HS-27A (cell line): ENCODE measurements at places on chromosomes 5 and 9.
A peak's percentile ranks its signal among the peaks of the same experiment; 100 is the strongest.

DNA sequence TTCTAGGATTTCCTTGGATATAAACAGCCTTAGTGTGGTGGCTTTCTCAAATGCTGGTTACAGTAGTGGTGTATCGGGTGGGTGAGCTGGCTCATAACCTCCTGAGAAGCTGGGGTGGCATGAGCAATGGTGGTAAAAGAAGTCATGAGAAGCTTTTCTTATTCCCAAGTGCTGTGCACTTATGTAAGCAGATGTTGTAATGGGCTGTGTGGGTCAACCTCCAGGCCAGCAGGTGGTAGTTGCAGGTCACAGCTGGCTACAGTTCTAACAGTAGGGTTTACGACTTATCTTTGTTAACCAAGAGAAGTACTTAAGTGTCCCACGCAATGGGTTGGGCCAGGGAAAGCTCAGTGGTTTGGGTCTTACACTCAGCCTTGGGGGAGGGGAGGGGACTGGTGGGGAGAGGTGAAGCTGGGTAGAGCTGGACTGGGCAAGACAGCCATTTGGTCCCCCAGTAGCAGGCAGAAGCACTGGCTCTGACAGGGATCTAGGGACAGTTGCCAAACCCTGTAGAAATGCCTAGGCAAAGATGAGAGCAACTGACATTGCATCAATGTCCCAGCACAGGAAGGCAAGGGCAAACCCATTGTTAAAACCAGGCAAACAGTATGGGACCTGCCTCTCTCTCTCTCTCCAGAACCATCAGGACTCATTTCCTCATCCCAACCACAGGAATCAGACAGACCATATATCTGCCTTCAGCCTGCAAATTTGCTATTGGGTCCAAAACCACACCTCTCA, 76.8 kb downstream of the RNF130 start:
- DNase-seq = no peak

DNA sequence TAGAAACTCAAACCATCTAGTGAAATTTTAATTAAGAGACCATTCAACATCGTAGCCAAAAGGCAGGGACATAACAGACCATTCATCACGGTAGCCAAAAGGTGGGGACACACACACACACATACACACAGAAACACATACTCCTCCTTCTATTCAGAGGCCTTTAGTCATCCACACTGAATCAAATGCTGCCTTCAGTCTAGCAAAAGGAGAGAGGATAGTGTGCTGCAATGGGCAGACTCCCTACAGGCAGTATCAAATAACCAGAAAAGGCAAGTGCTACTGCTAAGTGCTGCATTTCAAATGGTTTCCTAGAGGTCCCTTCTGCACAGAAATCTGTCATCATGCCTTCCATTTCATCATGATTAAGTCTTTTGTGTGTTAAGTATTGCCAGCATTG, 303.9 kb downstream of the TRIM32 start:
- DNase-seq = no peak

- DNase-seq = no peak
Observed at GRCh38 chr9:98836206-98836605, 28.7 kb downstream of the GALNT12 start.

GRCh38 chr9:99270491-99270890, 48.4 kb downstream of the SEC61B start:
- DNase-seq = no peak

GRCh38 chr9:112434487-112434886, 52.1 kb upstream of the KIAA1958 start:
- DNase-seq = no peak

- DNase-seq = no peak
Observed at GRCh38 chr9:9387511-9388115, 1225.2 kb downstream of the PTPRD start.

- no peak for DNase-seq
Observed at GRCh38 chr9:35431467-35431866, 58.4 kb upstream of the RUSC2 start.

DNA sequence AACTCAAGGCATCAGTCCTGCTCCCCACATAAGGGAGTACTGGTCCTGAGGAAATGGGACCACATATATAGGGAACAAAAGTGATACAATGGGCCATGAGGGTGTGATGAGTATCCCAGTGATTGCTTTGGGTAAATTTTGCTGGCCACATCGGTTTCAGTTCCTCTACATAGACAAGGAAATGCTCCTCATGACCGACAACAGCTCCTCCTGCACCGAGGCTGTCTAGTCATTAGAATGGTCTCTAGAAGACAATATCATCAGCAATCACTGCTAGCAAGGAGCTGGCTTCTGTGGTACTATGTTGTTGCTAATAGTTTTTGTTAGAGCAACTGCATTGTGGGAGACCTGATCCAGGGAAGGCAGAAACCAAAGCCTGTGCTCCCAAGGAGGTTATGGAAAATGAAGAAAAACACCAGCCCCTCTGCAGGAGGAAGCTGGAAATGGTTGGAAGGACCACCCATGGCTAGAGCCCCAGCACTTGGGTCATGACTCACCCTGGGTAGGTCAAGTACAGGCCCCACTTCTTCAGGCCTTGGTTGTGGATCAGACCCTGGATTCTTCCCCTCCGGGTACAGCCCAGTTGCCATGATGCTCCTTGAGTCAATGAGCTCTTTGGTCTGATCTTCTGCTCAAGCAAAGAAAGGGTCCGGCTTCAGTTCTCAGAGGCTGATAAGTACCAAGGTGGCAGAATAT, 3.4 kb upstream of the CTSL start:
- DNase-seq = no peak

DNA sequence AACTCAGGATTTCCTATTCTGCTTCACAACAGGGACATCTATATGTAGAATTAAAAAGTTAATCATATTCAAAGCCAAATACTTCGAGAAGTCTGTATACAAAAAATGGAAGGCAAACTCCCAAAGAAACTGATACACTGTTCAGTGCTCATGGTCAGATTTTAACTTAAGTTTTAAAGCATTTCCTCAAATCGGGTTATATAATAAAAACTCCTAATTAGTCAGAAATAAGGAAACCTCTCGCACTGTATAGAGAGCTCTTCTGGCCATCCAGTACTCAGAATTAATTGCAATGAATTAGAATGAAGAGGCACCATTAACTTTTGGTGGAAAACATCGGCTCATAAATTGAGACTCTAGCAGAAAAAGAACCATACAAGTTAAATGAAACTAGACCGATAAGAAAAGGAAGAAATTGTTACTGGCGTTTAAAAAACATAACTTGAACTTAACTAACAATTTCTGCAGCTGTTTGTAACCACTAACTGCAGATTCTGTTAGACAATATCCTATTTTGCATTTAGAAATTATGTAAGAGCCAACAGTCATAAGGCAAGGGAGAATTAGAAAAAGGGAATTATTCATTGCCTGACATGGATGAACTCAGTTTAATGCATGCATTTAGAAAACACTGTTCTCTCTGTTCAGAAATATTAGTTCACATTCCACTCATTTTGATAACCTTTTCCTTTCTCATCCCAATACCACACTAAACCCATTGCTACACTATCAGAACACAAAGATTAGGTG, 96.6 kb downstream of the FNBP1 start:
- no peak for DNase-seq

DNA sequence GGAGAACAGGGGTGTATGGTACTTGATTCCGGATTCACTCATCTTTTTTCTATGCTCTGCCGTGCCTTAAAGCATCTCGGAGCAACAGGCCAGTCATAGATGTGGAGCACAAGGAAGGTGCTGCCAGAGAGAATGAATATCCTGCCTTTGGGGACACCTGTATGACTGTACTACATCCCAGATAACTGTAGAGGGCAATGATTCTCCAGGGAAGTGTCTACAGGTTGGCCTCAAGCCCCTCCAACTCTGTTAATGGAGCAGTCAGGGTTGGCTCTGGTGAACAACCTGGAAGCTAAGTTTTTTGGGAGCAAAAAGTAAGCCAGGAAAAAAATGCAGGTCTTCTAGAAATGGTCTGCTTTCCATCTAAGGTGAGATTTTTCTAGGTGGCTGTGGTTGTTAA, 71.0 kb downstream of the NREP start:
- no peak for DNase-seq

GRCh38 chr5:4309026-4309425, 713.4 kb downstream of the IRX1 start:
- DNase-seq = no peak

DNA sequence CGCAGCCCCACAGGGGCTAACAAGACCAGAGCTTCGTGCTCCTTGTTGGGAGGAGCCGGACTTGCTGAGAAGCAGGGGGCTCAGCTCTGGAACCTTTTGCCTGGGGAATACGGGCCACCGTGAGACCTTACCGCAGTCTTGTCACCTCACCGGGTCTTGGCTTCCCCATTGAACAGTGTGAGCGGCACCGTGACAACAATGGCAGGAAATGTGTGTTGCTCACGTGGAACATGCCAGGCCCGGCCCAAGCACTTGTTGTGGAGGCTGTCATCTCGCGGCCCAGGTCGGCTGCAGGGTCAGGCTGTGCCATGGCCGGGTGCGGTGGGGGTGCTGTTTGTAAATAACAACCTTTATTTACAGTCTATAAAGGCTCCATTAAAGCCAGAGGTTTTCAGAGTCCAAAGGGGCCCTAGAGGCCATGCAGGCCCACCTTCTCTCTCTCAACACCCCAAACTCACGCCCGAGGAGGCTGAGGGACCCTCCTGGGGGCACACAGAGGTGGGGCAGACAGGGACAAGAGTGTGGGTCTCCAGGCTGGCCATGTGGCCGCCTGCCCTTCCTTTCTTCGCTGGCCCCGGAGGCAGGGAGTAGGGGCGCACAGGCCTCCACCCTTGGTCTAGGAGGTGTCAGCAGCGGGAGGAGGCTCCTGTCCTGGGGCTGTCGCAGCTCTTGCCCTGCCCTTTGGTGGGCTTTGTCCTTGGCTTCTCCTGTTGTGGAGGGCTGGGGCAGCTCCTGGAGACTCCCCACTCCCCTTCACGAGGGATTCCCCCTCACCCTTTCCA, 79.7 kb downstream of the TSPAN17 start:
- DNase-seq = no peak

DNA sequence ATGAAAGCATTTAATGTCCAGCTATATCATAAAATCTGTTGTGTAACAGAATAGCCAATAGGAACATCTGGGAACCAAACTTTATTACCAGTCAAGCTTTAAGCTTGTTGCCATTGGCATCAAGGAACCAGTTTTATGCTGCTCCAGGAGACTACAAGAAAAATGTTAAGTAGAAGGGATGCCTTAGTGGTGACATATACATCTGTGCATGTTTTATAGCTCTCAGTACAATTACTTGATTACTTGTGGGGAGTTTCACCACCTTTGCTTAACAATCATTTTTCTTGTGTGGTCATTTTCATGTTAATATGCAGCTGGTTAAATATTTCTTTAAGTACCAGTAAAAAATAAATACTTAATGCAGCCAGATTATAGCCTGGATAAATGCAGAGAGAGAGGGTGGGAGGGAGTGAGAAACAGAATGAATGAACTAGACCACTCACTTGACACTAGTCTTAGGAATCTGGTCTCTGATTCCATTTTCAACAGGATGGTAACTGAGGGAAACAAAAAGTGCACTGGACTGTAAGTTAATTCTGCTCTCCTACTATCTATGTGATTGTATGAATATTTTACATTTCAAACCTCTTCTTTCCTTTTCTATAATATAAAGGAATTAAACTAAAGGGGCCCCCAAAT, 35.7 kb upstream of the LURAP1L start:
- DNase-seq = no peak

GRCh38 chr5:141799507-141800167, 78.6 kb downstream of the PCDH1 start:
- no peak for DNase-seq

DNA sequence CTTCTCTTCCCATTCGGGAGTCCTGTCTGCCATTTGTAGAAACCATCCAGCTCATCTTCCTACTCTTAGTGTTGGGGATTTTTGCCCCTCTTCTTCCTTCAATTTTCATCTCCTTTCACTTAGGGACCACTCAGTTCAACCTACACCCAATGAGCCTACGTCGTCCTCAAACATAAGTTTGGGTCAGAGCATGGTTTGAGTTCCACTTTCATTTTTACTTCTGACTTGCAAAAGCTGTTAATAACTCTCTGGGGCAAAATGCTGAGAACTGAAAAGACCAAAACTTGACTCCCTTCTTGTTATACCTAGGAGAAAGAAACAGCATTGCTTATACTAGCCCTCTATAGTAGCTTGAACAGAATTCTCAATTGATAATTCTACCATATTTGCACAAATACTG, 381.5 kb upstream of the MPDZ start:
- no peak for DNase-seq

- no peak for DNase-seq
Observed at GRCh38 chr5:66213533-66213932, 69.4 kb downstream of the SREK1 start.

DNA sequence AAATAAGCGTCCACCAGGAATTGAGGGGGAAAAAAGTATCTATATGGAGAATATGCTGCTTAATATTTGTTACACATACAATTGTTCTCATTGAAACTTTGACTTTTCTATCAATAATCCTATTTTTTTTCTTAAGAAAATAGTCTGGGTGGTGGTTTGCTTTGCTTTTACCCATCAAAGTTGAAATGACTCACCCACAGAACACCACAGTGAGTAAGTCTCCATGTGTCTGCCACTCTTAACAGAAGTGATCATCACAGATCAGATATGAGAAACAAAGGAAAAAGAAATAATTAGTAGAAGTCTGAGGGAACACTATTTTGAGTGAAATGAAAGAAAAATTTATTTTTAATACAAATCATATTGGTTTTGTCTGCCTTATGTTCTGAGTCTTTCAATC, 742.8 kb downstream of the CDH9 start:
- no peak for DNase-seq

DNA sequence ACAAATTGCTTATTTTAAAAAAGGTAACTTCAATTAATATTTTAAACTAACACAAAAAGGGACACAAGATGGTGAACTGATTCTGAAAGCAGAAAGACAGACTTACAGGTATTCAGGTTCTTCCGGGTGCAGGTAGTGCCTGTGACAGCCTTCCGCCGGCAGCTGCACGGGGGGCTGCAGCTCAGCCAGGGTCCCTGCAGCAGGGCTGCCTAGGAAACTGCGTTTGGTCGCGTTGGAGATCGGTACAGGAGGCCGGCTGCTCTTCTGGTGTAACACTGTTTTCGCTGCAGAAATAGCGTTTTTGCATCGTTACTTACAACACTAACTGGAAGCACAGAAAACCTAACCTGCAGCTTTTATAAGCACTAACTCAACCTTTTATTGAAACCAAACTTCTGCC, 80.0 kb downstream of the CAMSAP1 start:
- no peak for DNase-seq

DNA sequence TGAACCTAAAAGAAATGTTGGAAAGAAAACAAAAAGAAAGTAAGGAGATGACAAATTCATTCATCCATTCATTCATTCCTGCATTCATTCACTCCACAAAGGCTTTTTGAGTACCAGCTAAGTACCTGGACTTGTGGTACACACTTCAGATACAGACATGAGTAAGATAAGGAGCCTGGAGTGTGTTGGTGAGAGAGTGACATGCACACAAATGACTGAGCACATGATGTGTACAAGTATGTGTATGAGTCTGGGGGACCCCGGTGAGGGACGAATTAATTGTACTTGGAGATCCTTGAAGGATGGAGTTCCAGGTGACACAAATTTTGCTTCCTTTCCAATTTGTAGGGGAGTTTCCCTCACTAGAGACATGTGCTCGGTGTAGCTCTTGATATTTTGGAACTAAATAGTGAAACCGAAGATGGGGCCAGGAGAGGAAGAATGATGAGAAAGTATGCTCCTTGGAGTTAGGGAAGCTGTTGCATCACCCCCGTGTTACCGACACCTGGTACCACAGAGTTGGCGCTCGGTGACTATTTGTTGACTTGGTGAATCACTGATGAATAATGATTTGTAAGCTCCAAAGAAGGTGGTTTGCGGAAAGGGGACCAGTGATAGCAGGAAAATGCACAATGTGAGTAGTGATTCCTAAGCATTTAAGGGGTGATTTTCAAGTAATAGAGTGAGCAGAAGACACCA, 509.8 kb downstream of the CCDC171 start:
- peak; percentile 59 for DNase-seq

GRCh38 chr5:12965804-12966203, 978.7 kb downstream of the DNAH5 start:
- DNase-seq = no peak
